ENCODE measurements at places on chromosomes 1 and 21.

- no peak for DNase-seq
Measured at GRCh38 chr1:153399401-153400055, 8.7 kb upstream of the S100A8 start.

DNA sequence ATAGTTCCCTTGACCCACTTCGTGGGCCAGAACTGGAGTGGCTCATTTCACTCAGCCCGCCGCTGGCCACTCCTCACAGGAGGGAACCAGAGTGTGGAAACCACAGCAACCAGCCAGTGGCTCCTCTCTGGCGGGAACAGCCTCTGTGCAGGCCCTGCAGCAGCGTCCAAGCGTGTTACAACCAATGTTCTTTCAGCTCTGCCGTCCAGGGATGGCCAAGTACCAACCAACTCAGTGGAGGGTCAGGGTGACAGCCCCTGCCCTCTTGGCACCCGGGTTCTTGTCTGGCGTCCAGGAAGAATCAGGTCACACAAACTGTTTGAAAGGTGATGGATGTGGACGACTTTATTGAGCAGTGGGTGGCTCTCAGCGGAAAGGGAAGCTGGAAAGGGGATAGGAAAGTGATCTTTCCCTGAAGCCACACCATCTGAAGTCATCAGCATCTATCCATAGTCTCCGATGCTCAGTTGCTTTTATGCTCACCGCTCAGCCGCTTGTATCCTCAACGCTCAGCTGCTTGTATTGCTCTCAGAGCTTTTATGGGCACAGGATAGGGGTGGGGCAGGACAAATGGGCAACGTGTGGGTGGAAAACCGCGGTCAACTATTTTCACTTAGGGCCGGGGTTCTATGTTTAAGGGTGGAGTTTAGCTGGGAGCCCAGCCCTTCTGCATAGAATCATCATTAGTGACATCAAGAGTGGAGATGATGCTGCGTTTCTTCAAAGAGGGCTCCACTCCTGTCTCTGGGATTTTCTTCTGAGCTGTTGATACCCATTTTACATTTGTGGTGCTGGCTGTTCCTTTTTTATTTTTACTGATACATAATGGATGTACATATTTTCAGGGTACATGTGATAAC, 250.2 kb downstream of the RRAGC start:
- DNase-seq: no peak

GRCh38 chr1:169604781-169605560, 18.7 kb upstream of the F5 start:
- DNase-seq: no peak

DNA sequence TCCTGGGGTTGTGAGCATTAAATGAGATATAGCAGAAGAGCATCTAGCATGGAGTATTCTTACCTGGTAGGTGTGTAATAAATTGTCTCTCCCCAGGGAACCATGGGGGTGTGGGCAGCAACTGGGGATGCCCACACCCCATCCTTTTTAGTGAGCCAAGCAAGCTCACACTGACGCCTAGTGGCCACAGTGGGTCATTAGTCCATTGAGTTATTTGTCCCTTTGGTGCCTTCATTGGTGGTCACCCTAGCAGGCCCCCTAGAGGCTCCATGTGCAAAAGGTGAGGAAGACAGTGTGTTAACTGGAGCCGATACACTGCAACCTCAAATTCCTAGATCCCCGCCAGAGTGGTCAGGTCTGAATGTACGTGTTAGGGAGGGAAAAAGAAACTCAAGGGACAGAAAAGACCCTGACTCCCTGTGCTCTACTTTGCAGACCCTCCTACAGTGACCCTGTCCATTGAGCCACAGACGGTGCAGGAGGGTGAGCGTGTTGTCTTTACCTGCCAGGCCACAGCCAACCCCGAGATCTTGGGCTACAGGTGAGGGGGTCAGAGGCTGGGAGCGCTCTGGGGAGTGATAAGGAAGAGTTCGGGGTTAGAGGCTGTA, 93.3 kb upstream of the CD1D start:
- DNase-seq: peak; percentile 10

- no peak for DNase-seq
Measured at GRCh38 chr1:176445402-176445801, 17.6 kb upstream of the PAPPA2 start.
